Aorta (tissue), 5 donors: ENCODE measurements at places on chromosomes 4 and X. TPM values are rescaled to one million over a fixed set of nuclear protein-coding genes. Genes with fewer than 3 reads are reported as not detected.

Gene MXRA5
- total RNA-seq: 13.5 TPM

Gene POU3F4
- total RNA-seq: 0.09 TPM

Gene BMPR1B
- 13.9 TPM for total RNA-seq

Gene SPINK2
- not detected for total RNA-seq

Gene DCAF8L2
- total RNA-seq: not detected

Gene OFD1
- total RNA-seq: 23.8 TPM

Gene ART3
- total RNA-seq: 0.81 TPM

Gene TCP11X2
- total RNA-seq: not detected

GRCh38 chr4:169070071-169070894, 60.2 kb upstream of the CBR4 start:
- H3K36me3 ChIP-seq: no peaks in the 10 kb centered on the region
- no peak for DNase-seq
- no peaks in the 10 kb centered on the region for H3K4me1 ChIP-seq
- H3K4me3 ChIP-seq: no peak overlapping the region

DNA sequence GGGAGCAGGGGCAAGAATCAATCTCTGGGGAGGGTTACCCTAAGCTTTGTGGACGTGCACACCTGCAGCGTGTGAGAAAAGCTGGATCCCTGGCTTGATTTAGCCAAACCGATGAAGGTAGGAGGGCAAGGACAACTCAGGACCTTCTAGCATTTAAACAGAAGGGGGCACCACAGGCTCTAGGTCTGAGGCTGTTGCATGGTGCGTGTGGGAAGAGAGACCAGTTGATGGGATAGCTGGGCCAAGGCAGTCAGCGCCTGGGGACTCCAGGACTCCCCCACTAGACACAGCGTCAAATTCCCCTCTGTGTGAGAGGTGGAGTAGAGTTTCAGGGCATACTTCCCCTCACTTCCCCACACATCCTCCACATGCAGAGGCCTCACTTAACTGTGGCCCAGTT, 4.3 kb downstream of the GABRQ start:
- no peak for DNase-seq
- H3K4me1 ChIP-seq: no peaks in the 10 kb centered on the region
- H3K27me3 ChIP-seq: no peaks in the 10 kb centered on the region

- no peaks in the 10 kb centered on the region for H3K36me3 ChIP-seq
- no peaks in the 10 kb centered on the region for H3K4me1 ChIP-seq
- no peak overlapping the region for H3K4me3 ChIP-seq
- no peaks in the 10 kb centered on the region for H3K27me3 ChIP-seq
These were observed 5.5 kb downstream of the CLCN3 start for GRCh38 chr4:169625886-169626285.

DNA sequence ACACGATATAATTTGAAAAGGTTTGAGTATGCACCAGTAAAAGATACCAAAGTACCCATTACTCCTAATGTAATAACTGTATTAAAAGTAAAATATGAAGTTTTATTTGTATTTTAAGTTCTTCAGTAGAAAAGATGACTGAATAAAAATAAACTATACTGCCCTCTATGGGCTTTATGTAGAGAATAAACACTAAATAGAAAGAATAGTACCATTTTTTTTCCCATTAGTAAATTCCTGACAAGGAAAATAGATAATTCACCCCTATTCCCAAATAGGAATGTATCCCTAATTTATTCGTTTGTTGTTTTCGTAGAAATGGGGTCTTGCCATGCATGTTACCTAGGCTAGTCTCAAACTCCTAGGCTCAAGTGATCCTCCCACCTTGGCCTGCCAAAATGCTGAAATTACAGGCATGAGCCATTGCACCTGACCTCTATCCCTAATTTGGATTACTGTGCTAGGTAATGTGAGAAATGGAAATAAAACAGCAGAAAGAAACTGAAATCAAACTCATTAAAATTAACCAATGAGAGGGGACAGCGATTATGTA, 73.6 kb upstream of the COX18 start:
- no peak overlapping the region for H3K4me3 ChIP-seq
- H3K27ac ChIP-seq: no peak overlapping the region
- no peak for DNase-seq

DNA sequence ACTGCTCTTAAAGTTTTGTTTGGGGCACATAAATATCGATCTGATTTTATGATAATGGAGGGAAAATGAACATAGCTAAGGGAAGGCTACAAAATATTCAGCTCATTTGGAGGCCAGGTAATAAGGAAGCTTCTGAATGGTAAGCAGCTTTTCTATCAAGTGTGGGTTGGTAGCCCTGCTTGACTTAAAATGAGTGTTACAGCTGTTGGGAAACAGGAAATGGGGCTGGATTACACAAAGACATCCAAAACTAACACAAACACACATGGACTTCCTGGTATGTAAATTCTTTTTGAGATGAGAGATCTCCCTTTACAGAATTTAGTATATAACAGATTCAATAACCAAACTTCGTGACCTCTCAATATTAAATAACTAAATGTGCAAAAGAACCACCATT, 58.0 kb downstream of the FGF16 start:
- no peaks in the 10 kb centered on the region for H3K27me3 ChIP-seq
- no peak for DNase-seq
- peaks cover 4% of the 10 kb centered on the region for H3K36me3 ChIP-seq
- H3K4me1 ChIP-seq: no peaks in the 10 kb centered on the region

GRCh38 chrX:40694802-40695201, 40.5 kb downstream of the MED14 start:
- DNase-seq: no peak
- peaks cover 2% of the 10 kb centered on the region for H3K36me3 ChIP-seq
- H3K27ac ChIP-seq: no peak overlapping the region
- H3K27me3 ChIP-seq: no peaks in the 10 kb centered on the region
- no peaks in the 10 kb centered on the region for H3K4me1 ChIP-seq

DNA sequence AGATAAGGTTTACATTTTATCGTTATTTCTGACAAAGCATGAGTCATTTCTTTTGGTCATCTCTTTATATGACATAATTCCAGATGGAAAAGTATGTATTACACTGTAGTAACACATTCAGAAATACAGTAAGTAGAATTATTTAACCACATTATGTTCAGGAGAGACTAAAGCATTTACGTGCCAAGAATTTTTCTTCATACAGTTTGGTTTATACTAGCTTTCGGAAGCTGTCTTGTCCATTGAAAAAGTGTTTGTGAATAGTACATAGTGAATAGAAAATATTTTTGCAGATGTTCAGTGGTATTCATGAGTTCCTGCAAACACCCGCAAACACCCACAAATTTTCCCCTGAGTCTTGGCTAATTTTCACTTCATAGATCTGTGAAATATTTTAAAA, 1033.0 kb upstream of the INTU start:
- H3K36me3 ChIP-seq: no peaks in the 10 kb centered on the region
- H3K27ac ChIP-seq: no peak overlapping the region
- H3K4me1 ChIP-seq: no peaks in the 10 kb centered on the region
- no peaks in the 10 kb centered on the region for H3K27me3 ChIP-seq

DNA sequence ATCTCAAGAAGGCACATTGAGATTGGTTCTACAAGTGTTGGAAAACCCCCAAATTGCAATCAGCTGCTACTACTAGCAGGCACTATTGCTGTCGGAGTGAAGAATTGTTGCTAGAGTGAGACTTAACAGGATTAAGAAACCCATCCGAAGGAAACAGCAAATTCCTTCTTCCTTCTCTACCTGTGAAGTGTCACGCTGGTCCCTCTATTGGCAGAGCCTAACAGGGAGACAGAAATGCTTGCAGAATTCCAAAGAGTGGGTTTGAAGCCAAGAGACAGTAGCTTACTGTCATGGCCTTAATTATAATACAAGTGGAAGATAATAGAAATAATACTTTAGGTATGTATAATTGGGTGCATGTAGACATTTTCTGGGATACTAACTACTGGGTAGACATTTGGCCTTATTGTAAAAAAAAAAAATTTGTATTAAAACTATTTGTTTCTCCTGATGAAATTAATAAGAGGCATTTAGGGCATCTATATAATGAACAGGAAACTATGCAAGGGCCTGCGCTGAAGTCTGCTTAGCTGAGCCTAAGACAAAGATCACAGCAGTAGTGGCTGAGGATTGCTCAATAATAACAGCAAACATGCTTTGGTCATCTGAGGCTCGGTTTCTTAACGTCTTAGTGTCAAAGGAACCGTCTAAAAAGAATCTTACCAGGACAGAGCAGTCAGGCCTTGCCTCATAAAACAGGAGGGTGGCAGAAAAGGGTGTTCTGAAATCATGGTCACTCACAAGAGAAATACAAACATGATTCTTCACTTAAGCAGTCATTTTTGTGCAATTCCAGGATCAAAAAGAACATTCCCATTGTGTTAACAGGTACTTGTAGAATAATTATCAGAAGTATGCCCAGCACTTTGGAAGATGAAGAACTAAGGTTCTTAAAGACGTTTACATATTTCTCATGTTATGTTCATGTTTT, 40.8 kb downstream of the FAM241A start:
- no peaks in the 10 kb centered on the region for H3K27me3 ChIP-seq
- no peak overlapping the region for H3K27ac ChIP-seq
- H3K4me3 ChIP-seq: no peak overlapping the region
- no peak for DNase-seq
- no peaks in the 10 kb centered on the region for H3K36me3 ChIP-seq

DNA sequence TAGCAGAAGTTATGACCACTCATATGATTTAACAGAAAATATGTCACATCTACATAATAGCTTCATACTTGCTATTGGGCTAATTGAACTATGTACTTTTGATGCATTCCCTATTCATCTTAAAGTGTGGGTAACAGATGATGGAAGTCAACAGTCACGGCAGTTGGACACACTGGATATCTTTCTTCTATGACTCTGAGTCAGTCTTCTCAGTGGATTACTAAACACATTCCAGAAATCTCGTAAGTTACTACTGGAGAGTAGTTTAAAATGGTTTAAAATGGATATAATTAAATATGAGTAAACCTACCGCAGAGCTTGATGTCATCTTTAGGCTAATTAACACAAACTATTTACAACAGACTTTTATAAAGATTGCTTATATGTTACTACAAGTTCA, 30.1 kb upstream of the CFAP299 start:
- H3K4me3 ChIP-seq: no peak overlapping the region
- H3K27me3 ChIP-seq: peaks cover 1% of the 10 kb centered on the region
- no peak for DNase-seq
- no peaks in the 10 kb centered on the region for H3K4me1 ChIP-seq
- no peak overlapping the region for H3K27ac ChIP-seq

DNA sequence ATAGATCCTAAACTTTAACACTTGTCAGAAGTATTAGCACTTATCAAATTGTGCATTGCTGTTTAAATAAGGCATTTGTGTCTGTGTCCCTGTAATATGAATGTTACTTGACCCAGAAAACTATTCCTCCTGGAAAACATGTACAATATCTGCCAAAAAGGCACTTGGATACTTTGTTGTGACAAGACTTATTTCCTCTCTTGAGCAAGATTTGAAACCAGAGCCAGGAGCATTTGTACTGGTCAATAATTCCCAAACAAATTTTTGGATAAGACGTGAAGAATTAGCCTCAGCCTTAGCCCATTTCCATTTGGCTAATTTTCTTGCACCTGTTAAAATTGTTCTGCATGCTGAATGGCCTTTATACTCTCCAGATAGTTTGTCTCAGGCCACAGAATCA, 176.3 kb upstream of the GK2 start:
- no peak overlapping the region for H3K4me3 ChIP-seq
- peaks cover 5% of the 10 kb centered on the region for H3K4me1 ChIP-seq
- no peak overlapping the region for H3K27ac ChIP-seq
- H3K27me3 ChIP-seq: no peaks in the 10 kb centered on the region
- no peak for DNase-seq

DNA sequence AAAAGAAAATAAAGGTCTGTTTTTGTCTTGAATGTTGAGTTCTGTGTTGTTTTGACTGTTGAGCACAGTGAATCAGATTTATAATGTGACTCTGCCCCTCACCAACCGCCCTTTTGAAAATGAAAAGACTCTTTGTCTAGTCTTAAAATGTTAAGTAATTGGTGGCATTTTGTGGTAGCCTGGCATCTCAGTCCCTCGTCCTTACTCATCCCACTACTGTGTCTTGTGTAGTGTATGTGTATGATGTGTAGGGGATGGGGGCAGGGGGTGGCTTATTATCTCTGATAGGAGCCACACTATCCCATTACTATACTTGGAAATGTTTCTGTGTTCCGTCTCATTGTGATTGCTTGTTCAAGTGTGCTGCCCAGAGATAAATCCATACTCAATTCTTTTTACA, 12.2 kb downstream of the KLHL34 start:
- no peaks in the 10 kb centered on the region for H3K36me3 ChIP-seq
- H3K27ac ChIP-seq: no peak overlapping the region
- DNase-seq: no peak
- H3K4me1 ChIP-seq: no peaks in the 10 kb centered on the region

DNA sequence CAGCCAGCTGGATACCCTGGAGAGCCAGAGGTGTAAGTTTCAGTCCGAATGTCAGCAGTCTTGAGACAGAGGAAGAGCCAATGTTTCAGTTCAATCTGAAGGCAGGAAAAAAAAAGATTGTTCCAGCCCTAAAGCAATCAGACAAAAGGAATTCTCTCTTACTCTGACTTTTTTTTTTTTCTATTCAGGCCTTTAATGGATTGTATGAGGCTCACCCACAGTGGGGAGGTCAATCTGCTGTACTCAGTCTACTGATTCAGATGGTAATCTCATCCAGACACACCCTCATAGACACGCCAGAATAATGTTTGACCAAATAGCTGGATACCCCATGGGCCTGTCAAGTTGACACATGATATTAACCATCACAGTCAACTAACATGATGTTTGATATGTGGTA, 51.9 kb downstream of the TEX13A start:
- no peak for DNase-seq
- H3K27ac ChIP-seq: no peak overlapping the region
- no peak overlapping the region for H3K4me3 ChIP-seq
- no peaks in the 10 kb centered on the region for H3K4me1 ChIP-seq
- no peaks in the 10 kb centered on the region for H3K36me3 ChIP-seq
- H3K27me3 ChIP-seq: no peaks in the 10 kb centered on the region

- no peaks in the 10 kb centered on the region for H3K36me3 ChIP-seq
- H3K27me3 ChIP-seq: no peaks in the 10 kb centered on the region
- no peak overlapping the region for H3K4me3 ChIP-seq
- DNase-seq: no peak
These were observed 41.0 kb upstream of the SH3RF1 start for GRCh38 chr4:169311643-169312365.

- H3K4me1 ChIP-seq: no peaks in the 10 kb centered on the region
- no peaks in the 10 kb centered on the region for H3K27me3 ChIP-seq
- no peaks in the 10 kb centered on the region for H3K36me3 ChIP-seq
- H3K4me3 ChIP-seq: no peak overlapping the region
- DNase-seq: no peak
These were observed 90.7 kb upstream of the IGFBP7 start for GRCh38 chr4:57200799-57201327.

DNA sequence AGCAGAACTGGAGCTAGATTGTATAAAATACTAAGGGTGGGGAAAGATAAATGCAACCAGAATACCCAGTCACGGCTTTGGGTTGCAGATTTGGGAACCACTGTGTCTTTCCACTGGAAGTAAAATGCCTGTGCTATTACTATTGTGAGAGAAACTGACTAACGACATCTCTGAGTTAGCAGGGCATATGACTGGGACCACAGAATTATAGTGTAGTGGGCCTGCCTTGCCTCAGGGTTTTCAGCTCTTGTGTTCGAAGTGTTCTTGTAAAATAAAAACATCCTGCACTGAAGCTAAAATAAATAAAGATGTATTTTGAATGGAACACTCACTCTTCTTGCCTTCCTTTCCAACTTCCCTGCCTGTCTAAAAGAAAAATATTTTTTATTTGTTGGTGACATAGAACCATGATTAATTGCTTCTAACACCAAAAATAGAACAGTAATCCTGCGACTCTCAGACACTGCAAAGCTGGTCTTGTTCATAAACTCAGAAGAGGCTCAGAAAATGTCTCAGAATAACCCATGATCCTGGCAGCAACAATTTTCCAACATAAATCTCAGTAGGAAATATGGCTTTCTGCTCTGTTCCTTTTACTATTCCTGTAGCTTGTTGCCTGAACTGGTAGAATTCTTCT, 104.2 kb downstream of the FAM47B start:
- DNase-seq: no peak
- H3K4me1 ChIP-seq: no peaks in the 10 kb centered on the region
- no peak overlapping the region for H3K4me3 ChIP-seq
- no peaks in the 10 kb centered on the region for H3K36me3 ChIP-seq
